ENCODE measurements at places on chromosomes 3 and 15.

DNA sequence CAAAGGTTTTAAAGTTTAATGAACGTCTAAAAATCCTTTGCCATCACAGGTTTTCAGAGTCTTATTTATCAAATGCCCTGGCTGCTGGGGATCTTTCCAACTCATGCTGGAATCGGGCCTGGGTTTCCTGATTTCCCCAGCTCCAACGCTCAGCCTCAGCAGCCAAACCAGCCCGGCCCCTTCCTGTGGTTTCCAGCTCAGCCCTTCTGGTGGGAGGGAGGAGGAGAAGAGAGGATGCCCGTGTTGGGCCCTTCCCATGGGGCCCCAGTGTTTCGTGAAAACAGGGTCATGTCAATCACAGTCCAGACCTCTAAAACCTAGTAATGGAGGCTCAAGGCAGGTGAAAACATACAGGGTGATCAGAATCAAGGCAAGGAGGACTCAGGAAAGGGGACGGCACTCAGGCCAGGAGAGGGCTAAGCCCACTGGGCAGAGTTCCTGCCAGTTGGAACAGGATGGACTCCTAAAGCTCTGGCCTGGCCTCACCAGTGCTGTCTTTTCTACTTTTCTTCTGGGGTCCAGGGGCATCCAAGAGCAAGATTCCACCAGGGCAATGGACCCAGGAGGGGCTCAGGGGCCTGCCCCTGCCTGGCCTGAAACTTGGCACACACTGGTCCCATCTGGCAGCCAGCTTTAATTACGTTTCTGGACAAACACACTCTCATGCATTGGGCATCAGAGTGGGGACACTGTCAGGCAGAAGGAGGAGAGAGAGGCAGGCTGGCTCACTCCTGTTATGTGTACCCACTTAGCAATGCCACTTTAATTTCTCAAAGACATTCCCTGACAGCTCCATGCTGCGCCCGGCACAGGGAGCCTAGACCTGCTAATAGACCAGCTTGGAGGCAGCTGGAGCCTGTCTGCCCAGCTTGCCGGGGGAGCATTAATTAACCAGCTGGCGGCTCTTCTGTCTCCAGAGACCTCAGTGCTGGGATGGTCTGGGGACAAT is 194.6 kb downstream of the FAM43A start:
- DNase-seq = no peak

- no peak for DNase-seq
Measured at GRCh38 chr15:41507820-41508290, 5.8 kb downstream of the LTK start.

DNA sequence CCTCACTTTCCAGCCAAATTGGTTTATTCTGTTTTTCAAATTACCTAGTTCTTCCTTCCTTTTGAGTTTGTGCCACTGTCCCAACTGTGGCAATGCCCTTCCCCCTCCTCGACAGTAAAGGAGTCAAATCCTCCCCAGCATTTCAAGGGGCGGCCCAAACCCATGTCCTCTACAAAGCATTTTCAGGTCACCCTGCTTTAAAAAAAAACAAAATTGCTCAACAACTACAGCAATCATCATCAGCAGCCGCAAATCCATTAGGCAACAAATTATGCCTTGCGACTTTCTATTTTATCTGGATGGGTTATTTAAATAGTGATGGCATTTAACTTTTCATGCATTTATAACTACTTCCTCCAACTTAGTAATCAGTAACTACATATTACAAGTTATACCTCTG is 32.7 kb downstream of the PLD1 start:
- no peak for DNase-seq

- no peak for DNase-seq
Measured at GRCh38 chr15:82177291-82178010, 85.1 kb downstream of the EFL1 start.

- DNase-seq = no peak
Measured at GRCh38 chr3:63980830-63981498, 42.3 kb downstream of the PSMD6 start.

GRCh38 chr3:184234224-184234623 is 4.8 kb downstream of the VWA5B2 start:
- DNase-seq = no peak

- DNase-seq = no peak
Measured at GRCh38 chr15:72859017-72859756, 75.6 kb upstream of the ADPGK start.

All from T-helper 9 cell (primary cell).